ENCODE measurements at places on chromosomes 6 and 20. TPM values are rescaled to one million over a fixed set of nuclear protein-coding genes. Genes with fewer than 3 reads are reported as not detected.

Gene GABBR1
- total RNA-seq: 11.3 TPM

Gene TMEM244
- not detected for total RNA-seq

Gene SPATS1
- total RNA-seq: not detected

Gene PI3
- 4.8 TPM for total RNA-seq

Gene PGC
- total RNA-seq: 128 TPM

Gene KIAA1755
- total RNA-seq: 2.0 TPM

Gene CABLES2
- 12.0 TPM for total RNA-seq

Gene OR2H2
- not detected for total RNA-seq

Gene DOK5
- total RNA-seq: 7.0 TPM
